Activated T-helper 1 cell treated with anti-CD3 and anti-CD28 coated beads, Interleukin-2, amount 50 U/mL, for 16 hours (primary cell): ENCODE measurements at places on chromosomes 2 and 18.

- no peak for DNase-seq
Measured at GRCh38 chr2:220837226-220837625, 734.9 kb downstream of the EPHA4 start.

- no peak for DNase-seq
Measured at GRCh38 chr2:191165176-191165643, 14.4 kb upstream of the STAT4 start.

DNA sequence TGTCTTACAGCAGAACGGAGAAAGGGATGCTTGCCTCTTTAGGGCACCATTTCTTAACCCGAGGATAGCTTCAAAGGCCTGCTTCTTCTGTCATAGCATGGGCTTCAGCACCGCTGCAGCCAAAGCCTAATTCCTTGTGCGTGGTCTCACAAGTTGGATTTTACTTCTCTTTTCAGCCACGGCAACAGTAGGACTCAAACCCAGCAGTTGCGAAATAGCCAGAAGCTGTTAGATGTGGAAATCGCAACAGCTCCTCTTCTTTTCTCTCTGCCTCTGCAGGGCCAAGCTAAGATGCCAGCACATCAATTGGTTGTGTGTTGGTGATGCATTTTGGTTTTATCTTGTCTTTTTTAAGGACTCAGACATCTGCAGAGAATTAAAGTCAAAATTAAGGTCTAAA, 3.1 kb downstream of the NRXN1 start:
- no peak for DNase-seq

- no peak for DNase-seq
Measured at GRCh38 chr2:162198239-162198638, 45.0 kb downstream of the FAP start.

- no peak for DNase-seq
Measured at GRCh38 chr2:38108907-38109731, 33.2 kb upstream of the CYP1B1 start.

- no peak for DNase-seq
Measured at GRCh38 chr2:220628252-220628651, 943.9 kb downstream of the EPHA4 start.

DNA sequence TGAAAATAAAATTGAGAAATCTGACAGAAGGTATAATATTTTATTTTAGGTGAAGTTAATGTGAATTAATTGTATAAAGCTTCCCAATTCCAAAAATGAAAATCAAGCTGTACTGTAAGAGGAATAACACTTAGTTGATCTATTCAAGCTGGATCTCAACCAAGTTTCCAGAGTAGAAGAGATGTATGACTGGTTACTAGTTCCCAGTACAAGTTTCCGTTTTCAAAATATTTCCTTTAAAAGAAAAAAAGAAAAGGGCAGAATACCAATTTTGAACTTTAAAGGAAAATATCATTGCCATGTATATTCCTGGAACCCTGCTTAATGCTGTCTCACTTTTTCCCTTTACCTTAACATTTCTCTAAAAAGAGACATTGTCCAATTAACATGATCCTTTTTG, 308.5 kb downstream of the IRS1 start:
- DNase-seq = no peak

DNA sequence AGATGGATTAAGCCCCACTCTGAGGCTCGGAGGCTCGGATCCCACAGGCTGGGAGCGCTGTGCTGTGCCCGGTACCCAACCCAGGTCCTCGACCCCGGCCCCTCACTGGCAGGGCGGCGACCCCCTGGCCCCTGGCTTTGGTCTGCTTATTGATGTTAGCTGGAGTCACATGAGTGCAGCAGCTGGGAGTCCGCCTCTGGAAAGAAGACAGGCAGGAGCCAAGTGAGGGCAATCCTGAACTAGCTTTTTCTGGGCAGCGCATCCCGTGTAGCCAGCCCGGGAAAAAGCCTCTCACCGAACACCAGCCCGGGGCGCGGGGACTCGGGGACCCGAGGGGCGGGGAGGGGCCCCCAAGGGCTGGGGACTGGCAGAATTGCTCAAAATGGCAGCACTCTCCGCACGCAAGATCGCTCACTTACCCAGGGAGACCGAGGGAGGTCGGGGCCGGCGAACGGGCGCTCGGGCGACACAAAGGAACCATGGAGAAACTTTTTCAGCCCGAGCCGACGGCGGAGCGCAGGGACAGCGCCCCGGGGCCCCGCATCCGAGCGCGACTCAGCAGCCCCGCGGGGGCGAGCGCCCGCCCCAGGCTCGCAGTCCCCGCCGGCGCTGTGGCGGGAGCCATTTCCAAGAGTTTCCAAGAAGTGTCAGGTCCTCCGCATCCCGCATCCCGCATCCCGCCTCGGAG, 567 bp downstream of the TMEM200C start:
- DNase-seq = no peak

DNA sequence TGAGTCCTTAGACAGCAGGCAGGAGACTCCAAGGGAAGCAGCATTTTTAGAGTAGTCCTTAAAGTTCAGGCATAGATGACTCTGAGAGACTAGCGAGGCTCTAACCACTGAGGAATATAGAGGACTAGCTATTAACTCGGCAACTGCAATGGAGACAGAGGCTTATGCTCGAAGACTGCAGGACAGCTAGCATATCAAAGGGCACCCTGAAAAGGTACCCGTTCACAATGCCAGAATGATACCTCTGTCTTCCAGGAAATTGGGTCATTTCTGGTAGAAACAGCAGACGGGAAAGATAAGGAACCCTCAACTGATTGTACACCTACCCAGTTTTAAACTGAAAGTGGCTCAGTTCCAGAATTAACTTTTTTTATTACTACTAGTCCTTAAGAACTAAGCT, 1204.0 kb upstream of the ZEB2 start:
- no peak for DNase-seq

DNA sequence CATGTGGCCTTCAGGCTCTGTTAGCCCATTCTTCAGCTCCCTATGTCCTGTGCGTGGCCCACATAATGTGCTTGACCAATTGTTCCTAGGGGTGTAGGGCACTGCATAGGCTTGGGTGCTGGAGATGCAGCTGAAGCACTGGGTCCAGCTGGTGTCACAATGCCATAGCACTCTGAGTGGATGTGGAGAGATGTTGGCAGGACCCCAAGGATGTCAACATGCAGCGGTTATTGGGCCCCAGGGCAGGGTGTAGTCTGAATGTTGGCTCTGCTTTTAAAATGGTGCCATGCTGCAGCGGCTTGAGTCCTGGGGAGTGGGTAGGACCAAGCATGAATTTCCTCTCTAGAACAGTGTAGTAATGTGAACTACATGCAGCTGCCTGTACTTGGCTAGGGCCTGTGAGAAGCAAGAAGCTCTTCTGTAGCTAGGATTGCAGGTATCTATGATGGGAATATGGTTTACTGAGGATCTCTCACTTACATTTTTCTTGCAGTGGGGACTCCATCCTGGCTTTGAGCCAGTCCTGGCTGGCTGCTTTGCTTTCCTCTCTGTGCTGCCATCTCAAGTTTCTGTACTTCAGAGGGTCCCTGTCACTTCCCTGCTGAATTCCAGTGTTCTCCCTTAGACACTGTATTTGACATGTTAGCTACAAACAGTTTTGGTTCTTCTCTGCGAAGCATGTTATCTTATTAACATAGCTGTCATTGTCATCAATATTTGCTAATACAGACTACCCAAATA, 148.4 kb downstream of the CSRNP3 start:
- DNase-seq = no peak

DNA sequence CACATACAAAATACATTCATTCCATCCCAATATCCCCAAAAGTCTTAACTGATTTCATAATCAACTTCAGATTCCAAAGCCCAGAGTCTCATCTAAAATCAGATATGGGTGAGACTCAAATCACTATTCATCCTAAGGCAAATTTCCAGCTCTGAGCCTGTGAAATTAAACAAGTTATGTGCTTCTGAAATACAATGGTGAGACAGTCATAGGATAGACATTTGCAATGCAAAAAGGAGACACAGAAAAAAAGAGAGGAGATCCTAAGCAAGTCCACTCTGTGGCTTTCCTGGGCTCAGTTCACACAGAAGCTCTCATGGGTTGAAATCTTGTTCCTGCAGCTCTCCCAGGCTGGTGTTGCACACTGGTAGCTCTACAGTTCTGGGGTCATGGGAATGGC, 18.3 kb downstream of the ZNF892 start:
- no peak for DNase-seq

DNA sequence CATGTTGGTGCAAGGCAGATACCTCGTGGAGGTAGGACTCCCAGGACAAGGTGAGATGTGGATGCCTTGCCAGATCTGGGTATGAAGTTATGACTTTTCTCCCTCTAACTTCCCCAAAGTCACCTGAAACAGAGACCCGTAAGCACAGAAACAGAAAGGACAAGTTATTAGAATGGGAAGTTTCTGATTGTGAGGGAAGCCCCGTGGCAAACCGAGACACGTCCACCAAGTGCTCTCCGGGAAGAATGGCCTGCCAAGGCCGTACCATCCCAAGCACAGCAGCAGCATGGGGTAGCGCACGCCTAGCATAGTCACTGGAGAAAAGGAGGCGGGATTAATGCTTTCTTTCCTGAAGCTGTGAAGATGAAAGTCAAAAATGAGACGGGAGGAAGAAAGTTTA, 110.6 kb downstream of the ZNF532 start:
- DNase-seq = no peak

DNA sequence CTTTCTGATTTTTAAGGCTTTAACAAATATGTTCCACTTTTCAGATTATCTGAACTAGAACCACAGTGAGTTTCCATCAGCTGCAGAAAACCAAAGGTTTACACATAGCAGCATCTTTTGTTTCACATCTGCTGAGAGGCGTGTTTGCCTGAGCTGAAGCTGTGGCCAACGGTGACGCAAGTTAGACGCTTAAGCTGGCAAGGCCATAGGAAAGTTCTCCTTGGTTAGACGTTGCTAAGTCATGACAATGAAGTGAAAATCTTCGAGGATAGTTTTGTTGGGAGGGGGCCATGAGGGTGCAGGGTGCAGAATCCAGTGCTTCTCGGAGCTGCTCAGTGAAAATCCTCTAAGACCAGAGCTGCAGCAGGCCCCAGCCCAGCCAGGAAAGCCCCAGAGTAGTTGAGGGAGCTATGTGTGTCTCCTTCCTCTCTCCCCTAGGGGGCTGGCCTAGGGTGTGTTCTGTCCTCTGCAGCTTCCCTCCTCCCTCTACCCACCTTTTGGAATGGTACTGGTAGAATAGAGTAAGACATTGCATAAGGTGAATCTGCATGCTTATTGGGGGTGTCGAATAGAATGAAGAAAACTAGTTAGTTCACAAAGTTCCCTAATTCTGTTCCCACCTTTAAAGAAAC, 105.4 kb downstream of the FHOD3 start:
- no peak for DNase-seq

DNA sequence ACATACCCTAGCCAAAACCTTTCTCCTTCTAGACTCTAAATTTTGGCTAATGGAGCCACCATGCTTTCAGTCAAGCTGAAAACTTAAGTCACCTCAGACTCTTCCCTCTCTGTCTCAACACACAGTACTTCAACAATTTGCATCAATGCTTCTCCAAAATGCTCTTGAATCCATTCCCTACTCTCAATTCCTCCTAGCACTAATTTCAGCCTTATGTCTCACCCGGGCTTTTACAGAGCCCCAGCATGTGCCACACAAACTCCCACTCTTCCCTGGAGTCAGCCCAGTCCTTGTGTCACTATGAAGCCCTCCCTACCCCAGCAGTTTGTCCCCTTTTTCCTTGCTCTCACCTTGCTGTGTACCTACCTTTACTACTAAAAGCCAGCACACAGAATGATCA, 38.7 kb downstream of the AAK1 start:
- no peak for DNase-seq

DNA sequence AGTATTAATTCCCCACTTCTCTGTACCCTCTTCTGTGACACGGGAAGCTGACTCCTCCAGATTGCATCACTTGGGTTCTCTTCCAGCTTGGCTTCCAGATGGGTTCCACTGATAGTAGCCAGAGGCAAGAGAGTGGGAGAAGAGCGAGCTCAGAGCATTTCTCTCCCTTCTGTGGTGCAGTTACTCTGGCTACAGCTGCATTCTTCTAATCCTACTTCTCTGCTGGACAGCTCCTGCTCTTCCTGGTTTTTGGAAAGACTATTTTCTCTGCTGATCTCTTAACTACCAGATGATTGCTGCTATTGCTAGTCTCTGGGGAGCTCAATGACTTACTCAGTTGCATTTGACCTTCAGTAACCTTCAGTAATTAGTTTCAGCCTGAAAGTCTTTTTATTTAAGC, 187.5 kb upstream of the MAP2 start:
- no peak for DNase-seq

- DNase-seq = no peak
Measured at GRCh38 chr18:48605408-48605845, 66.6 kb downstream of the CTIF start.

- no peak for DNase-seq
Measured at GRCh38 chr18:24475926-24476589, 15.6 kb downstream of the HRH4 start.

DNA sequence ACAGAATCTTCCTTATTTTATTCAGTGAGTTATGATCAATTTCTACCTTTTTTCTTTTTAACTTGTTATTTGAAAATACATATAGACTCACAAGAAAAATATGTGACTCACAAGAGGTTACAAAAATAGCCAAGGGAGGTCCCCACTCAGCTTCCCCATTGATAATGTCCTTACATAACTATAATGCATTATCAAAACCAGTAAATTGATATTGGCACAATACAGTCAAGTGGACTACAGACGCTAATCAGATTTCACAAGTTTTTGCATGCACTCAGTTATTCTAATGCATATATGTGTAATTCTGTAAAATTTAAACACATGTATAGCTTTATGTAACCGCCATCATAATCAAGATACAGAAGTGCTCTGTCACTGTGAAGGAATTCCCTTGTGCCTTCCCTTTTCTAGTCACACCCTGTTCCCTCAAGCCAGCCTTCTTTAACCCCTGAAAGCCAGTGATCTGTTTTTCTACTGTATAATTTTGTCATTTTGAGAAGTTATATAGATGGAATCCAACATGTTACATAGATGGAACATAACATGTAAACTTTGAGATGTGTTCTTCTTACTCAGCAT, 118.4 kb downstream of the ALMS1 start:
- no peak for DNase-seq

GRCh38 chr2:197577446-197577845, 61.6 kb downstream of the MOB4 start:
- DNase-seq = no peak

DNA sequence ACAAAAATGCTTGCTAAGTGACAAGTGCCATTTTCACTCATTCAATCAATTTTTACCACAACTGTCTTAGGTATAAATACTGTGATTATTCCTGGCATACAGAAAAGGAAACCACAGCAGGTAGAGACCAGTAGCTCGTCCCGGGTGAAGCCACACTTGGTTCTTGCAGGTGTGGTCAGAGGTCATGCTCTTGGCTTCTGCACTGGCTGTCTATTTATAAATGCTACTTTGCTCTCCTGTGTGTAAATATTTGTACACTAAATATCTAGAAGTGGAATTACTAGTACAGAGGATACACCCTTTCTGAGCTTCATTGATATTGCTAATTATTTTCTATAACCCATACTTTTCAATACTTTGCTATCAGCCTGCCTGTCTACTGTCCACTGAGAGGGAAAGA, 284.6 kb downstream of the MYT1L start:
- no peak for DNase-seq

- DNase-seq = no peak
Measured at GRCh38 chr2:156541706-156542105, 105.5 kb downstream of the GPD2 start.

GRCh38 chr2:47897883-47898731, 8.2 kb downstream of the FBXO11 start:
- DNase-seq = no peak
